T-cell (primary cell): ENCODE measurements at places on chromosomes 16 and 17.

DNA sequence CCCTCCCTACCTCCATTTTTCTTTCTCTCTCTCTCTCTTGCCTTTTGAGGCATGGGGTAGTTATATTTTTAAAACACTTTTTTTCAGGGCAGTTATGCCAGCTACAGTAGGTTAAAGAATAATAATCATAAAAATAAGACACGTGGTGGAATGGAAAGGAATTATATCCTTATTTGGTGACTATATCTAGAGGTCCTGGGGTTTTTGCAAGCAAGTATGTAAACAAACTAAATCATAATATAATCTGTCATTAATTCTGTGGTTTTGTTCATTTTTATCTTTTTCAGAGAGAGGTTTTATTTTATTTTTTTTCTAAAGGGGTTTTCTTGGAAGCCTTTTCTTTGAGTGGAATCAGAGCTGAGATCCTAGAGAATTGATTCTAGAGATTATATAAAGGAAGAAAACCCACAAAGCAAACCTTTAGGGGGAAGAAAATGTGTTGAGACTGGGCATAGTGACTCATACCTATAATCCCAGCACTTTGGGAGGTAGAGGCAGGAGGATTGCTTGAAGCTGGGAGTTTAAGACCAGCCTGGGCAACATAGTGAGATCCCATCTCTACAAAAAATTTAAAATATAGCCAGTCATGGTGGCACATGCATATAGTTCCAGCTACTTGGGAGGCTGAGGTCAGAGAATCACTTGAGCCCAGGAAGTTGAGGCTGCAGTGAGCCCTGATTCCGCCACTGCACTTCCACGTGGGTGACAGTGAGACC is 53.2 kb downstream of the NQO1 start:
- H3K27ac ChIP-seq = no peak overlapping the region
- H3K36me3 ChIP-seq = peaks cover 37% of the 10 kb centered on the region

GRCh38 chr17:17071531-17072360 is 29.5 kb downstream of the MPRIP start:
- peaks cover 45% of the 10 kb centered on the region for H3K4me1 ChIP-seq
- H3K36me3 ChIP-seq = peaks cover 21% of the 10 kb centered on the region
- H3K4me3 ChIP-seq = no peak overlapping the region
- no peak for DNase-seq
- no peak overlapping the region for H3K27ac ChIP-seq

- peak; percentile 30 for DNase-seq
- no peak overlapping the region for H3K27ac ChIP-seq
- H3K36me3 ChIP-seq = no peaks in the 10 kb centered on the region
- H3K4me1 ChIP-seq = peaks cover 5% of the 10 kb centered on the region
Observed at GRCh38 chr16:89922477-89922883, 662 bp upstream of the TUBB3 start.

- no peaks in the 10 kb centered on the region for H3K36me3 ChIP-seq
- no peak overlapping the region for H3K27ac ChIP-seq
- no peak for DNase-seq
- H3K4me1 ChIP-seq = no peaks in the 10 kb centered on the region
Observed at GRCh38 chr17:79657861-79658810, 47.3 kb upstream of the RBFOX3 start.

DNA sequence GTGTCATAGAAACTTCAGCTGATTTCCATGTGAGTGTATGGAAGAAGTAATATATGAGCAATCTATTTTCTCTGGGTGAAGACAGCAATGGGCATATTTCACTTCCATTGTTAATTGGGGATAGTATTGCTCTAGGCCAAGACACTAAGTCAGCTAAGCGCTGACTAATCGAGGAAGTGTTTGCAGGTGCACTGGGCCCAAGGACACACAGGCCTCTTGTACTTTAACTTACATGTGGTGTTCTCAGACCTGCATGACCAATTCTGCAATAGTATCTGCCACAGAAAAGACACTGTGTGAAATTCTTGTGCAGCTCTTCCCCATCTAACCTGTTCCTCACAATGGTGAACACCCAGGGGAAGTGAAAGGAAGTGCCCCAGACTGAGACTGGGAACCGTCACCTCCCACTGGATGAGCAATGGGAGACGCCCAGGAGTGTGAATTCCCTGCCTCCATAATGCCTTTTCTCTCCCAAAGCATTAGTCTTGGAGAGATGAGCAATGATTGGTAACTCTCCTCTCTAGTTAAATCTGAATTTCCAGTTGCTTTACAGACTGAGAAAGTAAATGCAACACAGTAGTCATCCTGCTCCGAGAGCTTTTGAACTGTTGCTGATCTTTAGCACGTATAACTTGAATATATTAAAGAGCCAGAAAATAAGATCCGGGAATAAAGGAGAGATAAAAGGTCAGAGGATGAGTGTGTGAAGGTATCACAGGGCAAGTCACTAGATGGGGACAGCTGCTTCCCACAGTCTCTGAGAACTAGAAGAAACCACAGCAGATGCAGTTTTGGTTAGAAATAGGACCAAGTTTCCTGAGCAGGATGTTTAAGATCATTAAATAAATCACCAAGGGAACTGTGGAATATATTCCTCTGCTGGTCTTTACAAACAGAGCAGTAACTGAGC is 82.6 kb downstream of the CDK5R1 start:
- no peak overlapping the region for H3K27ac ChIP-seq
- no peaks in the 10 kb centered on the region for H3K27me3 ChIP-seq
- peaks cover 7% of the 10 kb centered on the region for H3K4me1 ChIP-seq
- H3K4me3 ChIP-seq = no peak overlapping the region
- H3K36me3 ChIP-seq = no peaks in the 10 kb centered on the region
